WTC11 (cell line): ENCODE measurements at places on chromosomes 6 and 20.

GRCh38 chr20:41512624-41513023, 105.6 kb downstream of the CHD6 start:
- no peak for DNase-seq

GRCh38 chr20:58374906-58375758, 13.9 kb upstream of the VAPB start:
- DNase-seq, result peak; percentile 52

DNA sequence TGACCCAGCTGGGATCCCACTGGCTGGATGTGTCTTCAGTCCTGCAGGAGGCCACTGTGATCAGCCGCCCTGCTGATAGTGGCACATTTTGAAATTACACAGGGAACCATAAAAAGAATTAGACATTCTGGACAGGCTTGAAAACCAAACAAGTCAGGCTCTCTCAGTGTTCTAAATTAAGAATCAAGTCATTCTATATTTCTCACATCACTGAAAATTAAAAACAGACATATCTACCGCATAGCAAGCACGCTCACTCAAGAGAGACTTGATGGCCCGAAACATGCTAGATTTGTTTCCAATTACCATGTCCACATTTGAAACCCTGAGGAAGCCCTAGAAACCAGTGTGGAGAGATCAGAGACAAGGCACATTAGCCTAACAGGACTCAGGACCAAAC, 57.7 kb downstream of the NFATC2 start:
- DNase-seq, result no peak

DNA sequence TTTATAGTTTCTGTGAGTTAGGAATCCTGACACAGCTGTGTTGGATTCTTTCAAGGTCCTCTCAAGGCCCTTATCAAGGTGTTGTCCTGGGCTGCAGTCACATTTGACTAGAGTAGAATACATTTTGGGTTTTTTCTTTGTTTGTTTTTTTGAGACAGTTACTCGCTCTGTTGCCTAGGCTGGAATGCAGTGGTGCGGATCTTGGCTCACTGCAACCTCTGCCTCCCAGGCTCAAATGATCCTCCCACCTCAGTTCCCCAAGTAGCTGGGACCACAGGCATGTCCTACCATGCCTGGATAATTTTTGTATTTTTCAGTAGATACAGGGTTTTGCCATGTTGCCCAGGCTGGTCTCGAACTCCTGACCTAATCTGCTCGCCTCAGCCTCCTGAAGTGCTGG, 15.7 kb downstream of the NFYA start:
- no peak for DNase-seq

- DNase-seq, result no peak
Measured at GRCh38 chr20:39213476-39214145, 251.5 kb downstream of the DHX35 start.

- no peak for DNase-seq
Measured at GRCh38 chr6:134870677-134871498, 79.0 kb downstream of the ALDH8A1 start.

DNA sequence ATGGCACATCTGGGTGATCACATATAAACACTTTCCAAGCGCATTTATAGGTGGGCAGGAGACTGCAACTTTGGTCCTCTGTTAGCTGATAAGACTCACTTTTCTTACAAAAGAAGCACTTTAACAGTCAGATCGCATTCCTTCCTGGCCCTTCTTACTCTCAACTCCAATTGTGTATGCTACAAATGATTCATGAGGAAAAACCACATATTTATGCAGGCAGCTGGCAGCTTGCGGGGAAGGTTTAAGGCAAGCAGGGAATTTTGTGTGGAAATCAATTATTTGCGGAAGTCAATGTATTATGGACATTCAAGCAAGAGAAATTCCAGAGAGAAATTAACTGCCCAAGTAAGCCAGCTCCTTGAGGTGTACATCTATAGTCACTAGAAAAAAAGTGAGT, 194.0 kb downstream of the PKHD1 start:
- no peak for DNase-seq

- DNase-seq, result no peak
Measured at GRCh38 chr6:139699335-139699734, 324.9 kb upstream of the CITED2 start.

DNA sequence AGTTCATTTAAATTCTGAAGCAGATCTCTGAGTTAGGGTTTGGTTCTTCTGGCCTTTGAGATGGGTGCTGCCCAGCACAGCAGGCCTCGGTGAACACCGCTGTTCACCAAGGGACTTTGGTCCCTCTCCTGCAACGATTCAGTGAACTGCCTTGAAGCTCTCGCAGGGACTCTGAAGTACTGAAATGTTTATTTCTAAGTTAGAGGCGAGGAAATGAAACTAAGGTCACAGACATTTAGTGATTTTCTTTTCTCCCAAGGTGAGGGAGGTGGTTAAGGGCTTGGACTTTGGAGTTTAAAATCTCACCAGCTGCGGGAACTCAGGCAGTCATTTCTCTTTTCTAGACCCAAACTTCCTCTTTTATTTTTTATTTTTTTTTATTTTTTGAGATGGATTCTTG, 26.2 kb downstream of the E2F3 start:
- DNase-seq, result no peak

GRCh38 chr20:17810847-17811627, 111.3 kb downstream of the BANF2 start:
- no peak for DNase-seq
